Stimulated activated CD4-positive, alpha-beta T cell treated with anti-CD3 and anti-CD28 coated beads, Interleukin-15, amount 100 ng/mL, for 48 hours (primary cell): ENCODE measurements at places on chromosomes 2 and 18.

DNA sequence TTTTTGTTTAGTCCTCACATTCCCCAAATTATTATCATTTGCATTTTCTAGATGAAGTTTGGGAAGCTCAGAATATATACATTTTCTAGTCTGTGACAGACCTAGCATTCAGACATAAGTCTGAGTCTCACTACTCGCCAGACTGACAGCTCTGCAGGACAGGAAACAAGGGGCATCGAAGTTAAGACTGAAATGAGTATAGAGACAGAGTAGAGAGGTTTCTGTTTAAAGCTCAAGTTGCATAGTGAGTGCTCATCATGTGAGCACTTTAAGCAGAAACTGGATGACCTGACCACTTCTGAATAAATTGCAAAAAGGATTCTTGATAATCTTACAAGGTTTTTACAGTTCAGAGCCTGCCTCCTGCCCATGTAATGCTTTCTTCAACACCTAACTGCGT lies 1.1 kb downstream of the HADHB start:
- DNase-seq = no peak

- DNase-seq = no peak
Measured at GRCh38 chr2:128754246-128754724, 435.6 kb upstream of the HS6ST1 start.

DNA sequence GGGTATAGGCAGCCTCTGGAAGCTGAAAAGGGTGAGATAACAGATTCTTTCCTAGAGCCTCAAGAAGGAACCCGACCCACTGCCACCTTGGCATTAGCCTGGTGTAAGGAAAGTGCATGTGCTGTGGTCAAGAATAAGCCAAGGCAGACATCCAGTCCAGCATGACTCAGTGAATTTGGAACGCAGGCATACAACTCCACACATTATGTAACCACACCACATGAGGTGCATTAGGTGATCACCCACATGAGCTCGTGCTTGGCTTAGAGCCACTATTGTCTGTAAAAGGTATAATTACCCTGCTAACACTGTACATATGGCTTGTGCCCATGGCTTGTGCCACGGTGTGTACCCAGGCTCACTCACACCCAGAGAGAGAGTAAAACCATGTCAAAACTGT lies 583.7 kb upstream of the HNMT start:
- no peak for DNase-seq

- DNase-seq = no peak
Measured at GRCh38 chr2:239311132-239312040, 89.4 kb downstream of the HDAC4 start.

DNA sequence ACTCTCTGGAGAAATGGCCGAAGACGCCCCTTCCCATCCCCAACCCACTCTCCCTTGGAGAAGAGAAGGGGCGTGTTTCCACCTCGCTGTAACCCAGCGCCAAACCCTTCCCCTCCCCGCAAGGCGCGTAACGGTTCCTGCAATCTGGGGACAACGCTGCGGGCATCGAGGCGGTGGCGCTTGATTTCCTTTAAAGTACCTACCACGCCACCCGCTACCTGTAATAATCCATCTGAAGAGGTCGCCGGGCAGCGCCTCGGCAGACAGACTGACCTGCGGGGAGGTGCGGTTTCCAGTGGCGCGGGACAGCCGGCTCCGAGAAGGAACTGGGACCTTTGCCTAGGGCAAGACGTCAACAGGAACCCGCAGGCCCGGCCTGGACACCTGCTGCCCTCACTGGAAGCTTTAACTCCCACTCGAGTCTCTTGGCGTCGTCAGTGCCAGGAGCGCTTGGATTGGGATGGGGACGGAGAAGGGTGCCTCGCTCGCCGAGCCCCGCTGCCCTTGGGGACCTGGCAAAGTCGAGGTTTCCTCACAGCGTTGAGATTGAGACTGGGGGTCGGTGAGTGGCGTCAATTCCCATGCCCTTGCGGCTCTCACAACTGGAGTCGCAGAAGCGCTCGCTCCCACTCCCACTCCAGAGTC lies at the start of gene CYP1B1:
CYP1B1 (minus strand) TSS at position 645 of the 645 bp plus-strand sequence. CDS start 763 bp downstream, outside the sequence.
- DNase-seq = no peak

GRCh38 chr2:172375251-172375650 lies 52.1 kb upstream of the ITGA6 start:
- no peak for DNase-seq

DNA sequence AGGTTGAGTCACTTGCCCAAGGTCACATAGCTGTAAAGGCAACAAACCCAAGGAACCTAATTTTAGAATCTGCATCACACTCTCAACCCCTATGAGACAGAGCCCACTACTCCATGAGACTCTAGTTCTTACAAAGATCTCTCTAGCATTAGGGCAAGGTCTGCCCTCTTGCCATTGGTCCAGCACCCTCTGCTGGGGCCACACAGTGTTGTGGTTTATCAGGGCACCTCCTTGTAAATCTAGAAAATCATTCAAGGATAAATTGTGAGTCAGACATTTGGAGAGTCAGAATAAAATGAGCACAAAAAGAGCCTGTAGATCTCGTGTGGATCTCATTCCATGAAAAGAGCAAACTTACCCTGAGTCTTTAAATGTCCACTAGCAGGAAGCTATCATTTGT lies 91.2 kb downstream of the SLC8A1 start:
- no peak for DNase-seq

- no peak for DNase-seq
Measured at GRCh38 chr2:239121600-239122012, 273.7 kb downstream of the TWIST2 start.

GRCh38 chr18:5840547-5840946 lies 54.8 kb downstream of the TMEM200C start:
- no peak for DNase-seq

DNA sequence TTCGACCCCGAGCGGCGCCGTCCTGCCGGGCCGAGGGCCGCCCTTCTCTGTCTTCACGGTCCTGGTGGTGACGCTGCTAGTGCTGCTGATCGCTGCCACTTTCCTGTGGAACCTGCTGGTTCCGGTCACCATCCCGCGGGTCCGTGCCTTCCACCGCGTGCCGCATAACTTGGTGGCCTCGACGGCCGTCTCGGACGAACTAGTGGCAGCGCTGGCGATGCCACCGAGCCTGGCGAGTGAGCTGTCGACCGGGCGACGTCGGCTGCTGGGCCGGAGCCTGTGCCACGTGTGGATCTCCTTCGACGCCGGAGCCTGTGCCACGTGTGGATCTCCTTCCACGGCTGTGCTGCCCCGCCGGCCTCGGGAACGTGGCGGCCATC lies 45.0 kb downstream of the DDX18 start:
- no peak for DNase-seq

DNA sequence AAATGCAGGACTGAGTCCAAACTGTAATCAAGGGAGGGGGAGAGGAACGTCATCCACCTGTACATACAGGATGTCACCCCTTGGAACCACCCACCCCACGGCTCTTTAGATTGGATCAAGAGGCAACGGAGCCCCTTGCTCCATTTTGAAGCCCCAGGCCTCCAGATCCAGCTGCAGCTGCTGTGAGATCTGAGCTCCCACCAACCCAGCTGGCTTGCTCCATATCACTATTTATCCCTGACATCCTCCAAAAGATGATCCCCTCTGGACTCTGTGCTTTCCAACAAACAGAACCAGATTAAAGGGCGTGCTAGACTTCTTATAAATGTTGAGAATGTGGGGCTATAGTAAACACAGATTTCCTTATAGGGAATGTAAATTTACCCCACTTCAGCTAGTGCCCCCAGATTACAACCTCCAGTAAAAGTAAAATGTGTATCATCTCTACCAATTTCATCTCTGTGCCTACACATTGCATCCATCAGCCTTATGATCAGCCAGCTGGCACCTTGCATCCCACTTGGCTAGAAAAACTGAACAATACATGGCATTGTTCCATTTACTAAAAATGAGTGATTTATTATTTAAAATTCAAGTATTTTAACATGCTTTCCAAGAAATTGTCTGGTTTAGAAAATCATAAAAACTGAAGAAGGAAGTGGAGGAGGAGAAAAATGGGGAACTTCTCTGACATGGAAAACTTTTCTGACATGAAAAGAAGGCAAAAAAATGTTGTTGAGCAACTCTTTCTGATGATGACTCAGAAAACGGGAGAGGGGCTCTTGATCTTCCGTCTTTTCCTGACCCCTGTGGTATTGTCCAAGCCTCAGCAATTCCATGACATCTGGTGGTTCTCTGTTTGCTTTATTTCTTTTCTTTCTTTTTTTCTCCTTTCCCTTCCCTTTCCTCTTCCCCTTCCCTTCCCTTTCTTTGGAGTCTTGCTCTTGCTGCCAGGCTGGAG lies 262.6 kb upstream of the THUMPD2 start:
- no peak for DNase-seq

- no peak for DNase-seq
Measured at GRCh38 chr2:133421516-133422324, 146.5 kb downstream of the NCKAP5 start.

DNA sequence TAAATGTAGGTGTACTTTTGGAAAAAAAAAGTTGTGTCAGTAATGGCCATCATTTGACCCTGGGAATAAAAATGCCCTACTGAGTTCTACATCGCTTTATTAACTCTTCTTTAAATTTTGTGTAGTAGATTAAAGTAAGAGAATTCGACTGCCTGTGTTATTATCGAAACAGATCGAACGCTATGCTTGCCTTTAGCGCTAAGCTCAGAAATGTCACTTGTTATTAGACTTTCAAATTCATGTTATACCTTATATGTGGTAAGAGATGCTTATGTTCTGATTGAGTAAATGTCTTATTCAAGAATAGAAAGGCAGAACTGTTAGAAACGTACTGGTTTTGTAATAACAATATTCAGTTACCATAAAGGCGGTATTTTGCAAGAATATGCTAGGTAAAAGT lies 1.4 kb downstream of the UGP2 start:
- DNase-seq = no peak

DNA sequence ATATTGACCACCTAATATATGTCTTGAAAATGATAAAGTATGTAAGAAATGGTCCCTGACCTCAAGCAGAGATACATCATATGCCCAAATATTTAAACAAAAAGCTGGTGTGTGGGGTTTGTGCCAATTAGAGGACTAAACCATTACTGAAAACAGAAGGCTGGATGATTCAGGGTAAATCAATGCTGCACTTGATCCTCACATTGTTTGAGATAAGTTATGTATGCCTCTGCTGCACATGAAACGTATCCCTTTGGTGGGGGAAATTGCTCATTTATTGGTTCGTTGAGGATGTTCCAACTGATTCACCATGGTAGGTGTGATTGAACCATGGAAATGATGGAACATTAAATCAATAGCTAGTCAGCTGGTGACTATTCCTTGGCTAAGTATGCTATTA lies 24.7 kb upstream of the DARS1 start:
- DNase-seq = no peak

DNA sequence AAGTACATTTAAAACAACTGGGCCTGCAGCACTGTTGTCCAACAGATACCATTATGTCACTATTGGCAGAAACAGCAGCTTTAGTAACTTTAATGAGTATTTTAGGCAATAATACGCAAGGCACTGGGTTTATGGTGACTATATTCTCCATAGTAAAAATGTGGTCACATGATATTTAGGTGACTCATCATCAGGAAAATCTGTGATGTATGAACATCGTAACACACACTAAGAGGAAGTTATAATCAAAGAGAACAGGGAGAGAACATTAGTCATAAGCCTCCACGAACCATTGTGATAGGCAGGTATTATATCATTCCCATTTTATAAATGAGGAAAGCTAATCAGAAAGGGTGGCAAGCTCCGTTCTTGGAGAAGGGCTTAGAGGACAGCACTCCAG lies 36.9 kb downstream of the RAPH1 start:
- DNase-seq = no peak

DNA sequence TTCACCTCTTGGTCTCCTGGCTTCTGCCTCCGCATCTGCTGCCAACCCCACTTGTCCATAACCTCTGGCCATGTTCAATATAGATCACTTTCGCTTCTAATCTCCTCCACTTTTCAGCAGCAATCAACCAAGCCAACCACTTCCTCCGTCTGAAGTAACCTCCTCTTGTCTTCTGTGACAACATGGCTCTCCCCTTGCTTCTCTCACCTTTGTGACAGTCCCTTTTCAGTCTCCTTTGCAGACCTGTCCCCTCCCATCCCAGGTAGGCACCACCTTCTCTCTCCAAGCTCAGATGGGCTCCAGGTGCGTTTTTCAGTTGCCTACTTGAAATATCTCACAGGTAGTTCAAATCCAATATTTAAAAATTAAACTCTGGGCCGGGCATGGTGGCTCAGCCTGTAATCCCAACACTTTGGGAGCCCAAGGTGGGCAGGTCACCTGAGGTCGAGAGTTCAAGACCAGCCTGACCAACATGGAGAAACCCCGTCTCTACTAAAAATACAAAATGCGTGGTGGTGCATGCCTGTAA lies 4.7 kb upstream of the PSD4 start:
- no peak for DNase-seq

DNA sequence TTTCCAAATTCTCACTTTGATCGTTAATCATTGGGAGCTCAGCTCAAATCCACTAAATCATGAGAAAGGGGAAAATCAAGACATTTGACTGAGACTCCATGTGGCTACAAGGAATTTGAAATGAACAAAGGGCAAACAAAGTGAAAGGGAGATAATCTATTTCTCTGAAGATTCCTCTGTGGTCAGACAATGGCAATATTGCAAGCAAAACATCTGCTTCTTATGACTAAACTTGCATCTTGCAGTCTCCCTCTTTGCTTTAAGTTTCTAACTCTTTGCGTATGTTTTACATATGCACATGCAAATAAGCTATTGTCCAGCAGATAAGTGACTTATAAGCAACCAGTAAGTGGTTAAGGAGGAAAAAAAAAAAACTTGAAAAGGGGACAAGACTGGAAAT lies 299.1 kb upstream of the NXPH2 start:
- DNase-seq = no peak

DNA sequence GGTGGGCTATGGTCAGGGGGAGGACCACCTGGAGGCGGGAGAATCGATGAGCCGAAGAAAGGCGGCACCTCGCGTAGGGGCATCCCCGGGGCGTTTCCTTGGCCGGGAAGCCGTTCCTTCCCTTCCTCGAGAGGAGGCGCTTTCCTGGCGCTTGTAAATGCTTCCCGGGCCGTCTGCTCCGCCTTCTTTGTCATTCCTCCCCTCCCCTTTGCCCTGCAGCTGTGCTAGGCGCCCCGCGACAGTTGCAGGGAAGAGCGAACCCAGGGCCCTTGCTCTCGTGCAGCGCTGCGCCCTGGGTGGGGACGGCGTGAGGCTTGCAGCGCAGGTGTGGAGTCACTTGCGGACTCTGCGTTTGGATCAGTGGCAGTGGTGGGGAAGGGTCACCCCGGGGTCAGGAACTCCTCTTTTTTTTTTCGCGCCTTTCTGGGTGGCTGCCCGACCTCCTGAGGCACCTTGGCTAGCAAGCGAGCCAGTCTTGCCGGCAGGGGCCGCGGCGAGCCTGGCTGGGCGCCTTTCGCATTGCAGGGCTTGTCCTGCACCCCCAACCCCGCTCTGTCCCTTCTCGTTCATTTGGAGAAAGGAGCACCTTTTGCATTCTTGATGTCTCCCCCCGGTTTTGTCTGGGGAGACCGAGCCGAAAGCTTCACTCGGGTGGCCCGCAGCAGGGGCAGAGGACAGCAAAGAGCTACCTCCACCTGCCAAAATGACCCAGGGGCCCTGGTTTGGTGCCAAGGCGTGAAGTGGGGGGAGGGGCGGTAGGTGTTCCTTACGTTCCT lies 858 bp downstream of the KCNS3 start:
- no peak for DNase-seq
